ENCODE measurements at places on chromosomes 4 and X. TPM values are rescaled to one million over a fixed set of nuclear protein-coding genes. Genes with fewer than 3 reads are reported as not detected.

DNA sequence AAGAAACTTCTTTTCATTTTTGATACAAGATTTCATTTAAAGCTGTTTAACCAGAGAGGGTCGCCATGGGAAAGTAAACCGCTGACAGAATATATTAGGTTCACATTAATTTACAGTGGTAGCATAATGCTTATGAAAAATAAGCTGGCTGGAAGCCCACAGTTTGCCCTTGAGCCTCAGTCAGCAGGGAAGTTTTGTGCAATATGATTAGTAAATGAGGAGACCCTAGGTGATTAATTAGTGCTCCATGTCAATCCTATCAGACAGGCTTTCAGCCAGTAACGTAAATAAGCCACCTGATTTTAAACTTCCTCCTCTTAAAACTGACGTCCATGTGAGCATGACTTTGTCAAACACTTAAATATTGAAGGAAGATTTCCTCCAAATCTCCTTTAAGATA, 134.2 kb downstream of the TSPAN5 start:
- no peak for DNase-seq

- DNase-seq = no peak
These were observed 27.5 kb downstream of the LIAS start for GRCh38 chr4:39486221-39486804.

DNA sequence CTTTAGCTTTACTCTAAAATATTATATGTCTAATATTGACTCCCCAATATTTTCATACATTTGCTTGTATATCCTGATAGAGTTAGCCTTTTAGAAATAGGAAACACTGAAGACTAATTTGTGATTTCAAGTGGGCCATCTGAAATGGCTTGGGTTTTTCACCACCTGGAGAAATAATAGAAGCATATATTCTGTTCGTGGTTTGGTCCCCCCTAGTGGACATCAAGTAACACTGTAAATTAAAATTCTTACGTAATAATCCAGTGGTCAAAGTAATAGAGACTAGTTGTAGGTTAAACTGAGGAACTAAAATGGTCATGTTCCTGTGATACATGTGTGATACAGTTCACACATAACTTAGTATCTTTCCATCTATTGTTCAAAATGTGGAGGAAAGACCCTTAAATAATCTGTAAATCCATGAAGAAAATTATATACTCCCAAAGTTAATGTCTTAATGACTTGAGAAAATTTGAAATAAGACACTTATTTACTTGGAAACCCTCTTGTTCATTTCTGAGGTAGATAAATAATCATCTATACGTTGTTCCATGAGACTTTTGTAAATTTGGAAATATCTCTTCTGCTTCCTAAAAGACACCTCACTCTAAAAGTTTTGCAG, 79.8 kb upstream of the SMARCAD1 start:
- DNase-seq = no peak

- no peak for DNase-seq
These were observed 54.2 kb downstream of the SCD5 start for GRCh38 chr4:82744284-82744968.

DNA sequence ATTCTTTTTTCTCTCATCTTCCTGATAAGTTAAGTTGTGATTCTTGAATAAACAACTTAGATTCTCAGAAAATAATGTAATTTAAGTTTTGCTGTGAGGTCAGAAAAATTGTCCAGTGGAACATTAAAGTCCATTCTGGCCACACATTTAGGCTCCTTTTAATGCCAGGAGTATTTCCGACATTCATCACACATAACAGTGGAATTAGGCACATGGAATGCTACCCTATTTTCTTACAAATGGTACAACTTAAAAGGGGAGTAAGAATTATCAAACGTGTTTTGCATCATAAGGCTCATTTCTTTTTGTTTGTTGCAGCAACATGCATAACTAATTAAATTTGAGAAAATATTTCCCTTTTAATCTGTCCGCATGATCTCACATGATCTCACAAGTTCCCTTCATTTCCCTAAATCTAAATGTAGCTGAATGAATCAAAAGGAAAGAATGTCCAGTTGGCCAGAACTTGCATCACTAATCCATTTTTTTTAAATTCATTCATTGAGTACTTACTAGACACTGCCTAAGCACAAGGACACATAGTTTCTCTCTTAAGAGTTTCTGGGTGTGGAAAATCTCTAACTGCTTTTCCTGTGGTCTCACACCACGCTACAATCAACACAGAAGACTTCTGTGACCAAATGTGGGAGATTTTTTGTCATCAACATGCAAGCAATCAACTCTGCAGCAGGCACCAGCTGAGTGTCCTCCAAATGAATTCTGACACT, 22.0 kb downstream of the SPARCL1 start:
- DNase-seq = no peak

- DNase-seq = no peak
These were observed 141.6 kb downstream of the SPATA18 start for GRCh38 chr4:52192721-52193135.

DNA sequence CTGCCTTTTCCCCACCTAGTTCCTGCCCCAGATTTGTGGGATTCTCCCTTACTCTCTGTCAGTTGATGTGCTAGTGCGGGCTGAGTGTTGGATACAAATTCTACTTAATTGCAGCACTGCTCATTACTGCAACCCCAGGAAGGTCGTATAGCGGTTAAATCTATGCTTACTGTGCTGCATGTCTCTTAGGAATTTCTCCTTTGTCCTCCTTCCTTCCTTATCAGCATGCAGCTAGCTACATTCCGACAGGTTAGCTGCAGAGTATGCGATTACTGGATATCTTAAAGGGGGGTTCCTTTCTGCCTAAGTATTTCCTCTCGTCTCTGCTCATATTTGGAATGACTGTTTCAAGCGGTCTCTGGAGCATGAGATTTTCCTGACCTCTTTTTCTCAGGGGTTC, 662.8 kb downstream of the TLL1 start:
- no peak for DNase-seq

DNA sequence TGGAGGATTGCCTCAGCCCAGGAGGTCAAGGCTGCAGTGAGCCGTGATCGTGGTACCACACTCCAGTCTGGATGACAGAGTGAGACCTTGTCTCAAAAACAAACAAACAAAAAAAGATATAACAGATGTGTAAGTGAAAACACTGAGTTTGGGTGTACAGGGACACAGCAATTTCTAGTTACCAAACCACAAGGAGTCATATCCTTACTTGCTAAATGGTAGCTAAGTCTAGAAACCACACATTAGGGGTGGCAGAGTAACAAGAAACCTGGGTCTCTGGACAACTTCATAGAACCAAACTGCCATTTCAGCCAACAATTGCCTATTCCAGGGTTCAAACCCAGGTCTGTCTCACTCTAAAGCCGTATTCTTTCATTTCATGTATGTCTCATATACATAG, 20.8 kb downstream of the PPEF2 start:
- DNase-seq = no peak

- no peak for DNase-seq
These were observed 161.0 kb upstream of the GATB start for GRCh38 chr4:151921811-151922210.

Gene ADGRL3
- polyA plus RNA-seq = 0.82 TPM
